CD8-positive, alpha-beta T cell (primary cell): ENCODE measurements at places on chromosomes 7 and 10. TPM values are rescaled to one million over a fixed set of nuclear protein-coding genes. Genes with fewer than 3 reads are reported as not detected.

The NPC1L1 gene
- total RNA-seq, result not detected

The LRRC17 gene
- not detected for total RNA-seq

The WNT2 gene
- not detected for total RNA-seq

The SFTPA2 gene
- total RNA-seq, result not detected

The MMP21 gene
- 0.27 TPM for total RNA-seq

The RBM20 gene
- 1.7 TPM for total RNA-seq

The ZC3HAV1L gene
- total RNA-seq, result 0.44 TPM

The OPN1SW gene
- total RNA-seq, result not detected

The OR9A4 gene
- total RNA-seq, result not detected

The NKX2-3 gene
- not detected for total RNA-seq

The HMX2 gene
- not detected for total RNA-seq

The ADAP1 gene
- 11.5 TPM for total RNA-seq

The MICU1 gene
- total RNA-seq, result 11.3 TPM
